MCF 10A (cell line): ENCODE measurements at places on chromosomes 2 and 18. TPM values are rescaled to one million over a fixed set of nuclear protein-coding genes. Genes with fewer than 3 reads are reported as not detected.

GRCh38 chr2:85545780-85546240, 6.8 kb downstream of the MAT2A start:
- DNase-seq = no peak

The PAPOLG gene
- total RNA-seq = 16.9 and 18.4 TPM in 2 replicates

DNA sequence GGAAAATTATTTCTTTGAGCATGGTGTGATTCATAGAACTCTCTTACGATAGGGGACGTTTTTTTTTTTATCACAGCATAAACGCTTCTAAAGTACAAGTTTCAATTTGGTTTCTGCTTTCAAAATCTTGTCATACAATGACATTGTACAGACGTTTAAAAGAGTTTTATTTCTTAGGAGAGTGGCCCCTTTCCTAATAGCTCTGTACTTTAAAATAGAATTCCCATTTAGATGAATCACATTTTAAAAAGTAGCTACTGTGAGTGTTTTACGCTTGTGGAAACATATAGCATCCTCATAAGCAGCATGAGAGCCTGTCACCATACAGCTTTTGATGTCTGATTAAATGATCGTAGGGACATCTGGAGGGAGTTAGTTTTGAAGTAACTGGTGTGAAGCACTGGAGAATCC, 510.9 kb downstream of the PARD3B start:
- no peak for DNase-seq

DNA sequence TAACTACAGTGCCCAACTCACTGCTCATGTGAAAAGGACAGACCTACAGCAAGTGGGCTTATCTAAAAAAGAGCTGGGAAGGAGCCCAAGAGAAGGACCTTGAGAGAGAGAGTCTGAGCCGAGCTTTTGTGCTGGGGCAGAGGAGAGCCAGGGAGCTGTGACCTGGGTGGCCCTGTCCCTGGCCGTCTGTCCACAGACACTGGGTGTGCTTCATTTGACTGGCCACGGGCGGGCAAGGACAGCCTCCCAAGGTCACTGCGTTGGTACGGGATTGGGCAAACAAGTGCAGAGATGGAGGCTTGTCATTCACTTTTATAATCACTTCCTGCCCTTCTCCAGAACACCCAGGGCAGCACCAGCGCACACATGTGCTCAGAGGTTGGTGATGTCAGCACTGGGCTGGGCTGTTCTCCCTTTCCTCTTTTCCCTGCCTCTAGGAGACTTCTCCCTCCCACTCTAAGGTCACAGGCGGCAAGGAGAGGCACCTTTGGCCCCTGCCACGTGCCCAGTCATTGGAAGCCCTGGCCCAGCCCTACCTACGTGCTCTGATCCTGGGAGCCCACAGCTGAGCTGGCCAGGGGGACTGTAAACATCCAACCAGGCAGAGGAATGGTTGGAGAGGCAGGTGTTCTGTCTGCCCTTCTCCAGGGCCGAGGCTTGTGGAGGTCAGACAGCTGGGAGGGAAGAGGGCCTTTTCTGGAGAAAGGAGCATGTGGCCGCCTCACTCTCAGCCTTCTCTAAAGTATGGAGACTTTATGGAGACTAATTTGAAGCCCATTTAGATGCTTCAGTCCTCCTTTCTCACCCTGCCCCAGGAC, 6.4 kb upstream of the PSD4 start:
- no peak for DNase-seq

DNA sequence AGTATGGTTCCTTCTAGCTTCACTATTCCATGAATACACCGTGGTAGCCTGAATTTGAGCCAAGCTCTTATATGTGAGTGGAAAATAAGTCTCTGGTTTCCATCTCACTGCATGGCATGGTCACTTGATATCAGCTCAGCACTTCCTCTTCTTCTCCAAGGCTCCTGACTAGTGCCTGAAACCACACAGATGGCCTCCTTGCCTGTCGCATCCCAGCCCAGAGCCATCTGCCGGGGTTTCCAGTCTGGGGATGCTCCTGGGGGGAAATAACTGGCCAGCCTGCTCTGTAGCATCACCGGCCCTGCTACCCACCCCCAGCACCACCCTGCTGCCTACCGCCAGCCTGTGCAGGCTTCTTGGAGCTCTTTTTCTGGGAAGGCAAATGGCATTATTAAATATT, 7.7 kb upstream of the MARCHF4 start:
- DNase-seq = no peak

DNA sequence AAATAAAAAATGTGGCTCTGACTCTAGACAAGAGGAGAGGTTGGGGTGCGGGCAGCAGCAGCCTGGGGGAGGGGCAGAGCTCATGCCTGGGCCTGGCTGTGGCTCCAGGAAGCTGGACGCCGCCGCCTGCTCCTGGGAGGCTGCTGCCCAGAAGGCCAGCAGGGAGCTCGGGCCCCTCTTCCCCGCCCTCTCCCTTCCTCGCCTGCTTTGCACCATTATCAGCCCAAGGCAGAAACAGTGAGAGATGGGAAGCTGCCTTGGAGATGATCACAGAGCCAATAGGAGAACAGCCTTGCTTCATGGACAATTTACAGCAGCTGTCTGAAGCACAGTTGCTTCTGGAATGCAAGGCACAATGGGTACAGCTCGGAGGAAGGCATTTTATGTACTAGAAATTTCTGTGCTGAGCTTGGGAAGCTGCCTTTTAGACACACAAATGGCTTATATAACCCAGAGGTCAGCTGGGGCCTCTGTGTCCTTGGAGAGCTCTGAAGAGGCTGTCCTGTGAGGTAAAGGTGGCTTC, 55.3 kb upstream of the AFF3 start:
- no peak for DNase-seq

DNA sequence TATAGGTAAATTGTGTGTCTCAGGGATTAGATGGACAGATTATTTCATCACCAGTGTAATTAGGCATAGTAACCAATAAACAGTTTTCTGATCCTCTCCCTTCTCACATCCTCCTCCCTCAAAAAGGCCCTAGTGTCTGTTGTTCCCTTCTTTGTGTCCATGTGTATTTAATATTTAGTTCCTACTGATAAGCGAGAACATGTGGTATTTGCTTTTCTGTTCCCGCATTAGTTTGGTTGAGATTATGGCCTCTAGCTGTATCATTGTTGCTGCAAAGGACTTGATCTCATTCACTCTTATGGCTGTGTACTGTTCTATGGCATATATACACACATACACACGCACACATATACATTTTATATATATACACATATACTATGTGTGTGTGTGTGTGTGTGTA, 866.2 kb downstream of the CCDC85A start:
- DNase-seq = no peak

The NOSTRIN gene
- total RNA-seq = 0.44 and 0.51 TPM in 2 replicates

The C2orf42 gene
- total RNA-seq = 17.6 and 28.5 TPM in 2 replicates

DNA sequence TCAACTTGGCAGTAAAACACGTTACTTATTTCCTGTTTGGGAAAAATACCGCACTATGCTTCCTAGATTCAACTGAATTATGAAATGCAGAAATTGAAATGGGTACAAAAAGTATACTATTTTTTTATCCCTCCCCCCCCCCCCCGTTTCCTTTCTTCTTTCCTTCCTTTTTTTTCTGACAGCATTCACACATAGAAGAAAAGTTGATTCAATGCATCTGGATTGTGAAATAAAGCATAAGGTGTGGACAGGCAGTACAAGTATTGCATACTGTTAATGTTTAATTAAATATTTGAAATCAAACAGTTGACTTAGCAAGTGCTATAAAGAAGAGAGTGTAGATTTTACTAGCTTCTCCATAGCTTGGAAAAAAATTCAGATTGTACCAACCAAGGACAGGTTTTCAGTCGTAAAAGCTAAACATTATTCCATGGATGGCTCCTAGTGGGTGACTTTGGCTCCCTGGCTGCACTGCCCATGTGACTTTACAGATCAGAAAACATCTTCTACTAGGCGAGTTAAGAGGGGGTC, 21.6 kb upstream of the AGFG1 start:
- DNase-seq = no peak

The POTEC gene
- total RNA-seq = not detected in 2 replicates

GRCh38 chr2:42309366-42309765, 51.7 kb downstream of the COX7A2L start:
- no peak for DNase-seq

GRCh38 chr2:227022608-227023007, 141.4 kb downstream of the COL4A4 start:
- no peak for DNase-seq

DNA sequence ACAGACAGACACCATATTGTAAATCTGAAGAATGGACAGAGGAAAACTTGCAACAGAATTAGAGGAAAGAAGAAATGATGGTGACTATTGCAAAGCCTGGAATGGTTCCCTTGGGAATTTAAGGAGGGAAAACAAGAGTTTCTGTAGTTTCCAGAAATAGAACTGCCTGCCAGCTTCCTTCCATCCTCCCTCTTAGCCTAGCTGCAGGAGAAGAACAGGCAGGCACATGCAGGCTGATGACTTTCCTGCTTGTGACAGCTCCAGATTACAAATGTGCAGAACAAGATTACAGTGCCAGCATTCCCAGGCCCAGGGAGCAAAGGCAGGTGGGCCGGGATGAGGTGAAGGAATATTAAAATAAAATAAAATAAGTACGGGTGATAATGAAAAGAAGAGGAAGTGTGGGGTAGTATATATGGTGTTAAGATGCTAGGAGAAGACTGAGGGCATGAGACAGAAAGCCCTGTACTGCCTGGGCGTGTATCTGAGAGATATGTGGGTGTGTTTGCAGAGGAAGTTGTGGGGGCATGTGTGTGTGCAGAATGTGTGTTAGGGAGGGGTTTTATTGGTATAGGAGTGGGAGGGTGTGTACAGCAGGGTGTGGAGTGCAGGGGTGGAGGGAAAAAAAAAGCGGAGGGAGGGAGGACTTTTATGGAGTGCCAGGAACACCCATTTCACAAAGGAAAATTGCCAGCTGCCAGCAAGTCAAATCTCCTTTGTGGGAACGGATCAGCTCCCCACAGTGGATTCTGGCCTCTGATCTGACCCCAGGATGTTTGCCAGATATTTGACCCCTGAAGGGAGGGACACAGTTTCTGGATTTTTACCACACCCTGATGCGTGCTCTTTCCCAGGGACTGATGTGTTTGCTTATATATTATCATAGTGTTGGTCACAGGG, 43.9 kb upstream of the NEMP2 start:
- DNase-seq = peak; percentile 95

DNA sequence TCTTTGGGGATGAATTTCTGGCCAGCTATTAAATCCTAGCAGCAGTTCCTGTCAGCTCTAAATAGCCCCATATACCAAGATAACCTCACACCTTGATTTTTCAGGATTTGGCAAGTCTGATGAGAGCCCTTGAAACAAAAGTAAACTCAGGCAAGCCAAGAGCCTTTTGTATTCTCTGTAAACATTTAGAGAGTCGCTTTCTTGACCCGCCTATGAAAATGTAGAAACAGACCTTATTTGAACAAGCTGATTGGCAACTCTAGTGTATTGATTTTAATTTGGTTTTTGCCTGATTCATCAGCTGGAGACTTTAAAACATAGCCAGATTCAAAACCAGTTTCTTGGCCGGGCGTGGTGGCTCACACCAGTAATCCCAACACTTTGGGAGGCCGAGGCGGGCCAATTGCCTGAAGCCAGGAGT, 43.4 kb downstream of the CABLES1 start:
- no peak for DNase-seq

GRCh38 chr18:46393230-46393629, 263.8 kb downstream of the LOXHD1 start:
- no peak for DNase-seq

GRCh38 chr18:59870623-59871130, 29.1 kb upstream of the PMAIP1 start:
- DNase-seq = no peak

DNA sequence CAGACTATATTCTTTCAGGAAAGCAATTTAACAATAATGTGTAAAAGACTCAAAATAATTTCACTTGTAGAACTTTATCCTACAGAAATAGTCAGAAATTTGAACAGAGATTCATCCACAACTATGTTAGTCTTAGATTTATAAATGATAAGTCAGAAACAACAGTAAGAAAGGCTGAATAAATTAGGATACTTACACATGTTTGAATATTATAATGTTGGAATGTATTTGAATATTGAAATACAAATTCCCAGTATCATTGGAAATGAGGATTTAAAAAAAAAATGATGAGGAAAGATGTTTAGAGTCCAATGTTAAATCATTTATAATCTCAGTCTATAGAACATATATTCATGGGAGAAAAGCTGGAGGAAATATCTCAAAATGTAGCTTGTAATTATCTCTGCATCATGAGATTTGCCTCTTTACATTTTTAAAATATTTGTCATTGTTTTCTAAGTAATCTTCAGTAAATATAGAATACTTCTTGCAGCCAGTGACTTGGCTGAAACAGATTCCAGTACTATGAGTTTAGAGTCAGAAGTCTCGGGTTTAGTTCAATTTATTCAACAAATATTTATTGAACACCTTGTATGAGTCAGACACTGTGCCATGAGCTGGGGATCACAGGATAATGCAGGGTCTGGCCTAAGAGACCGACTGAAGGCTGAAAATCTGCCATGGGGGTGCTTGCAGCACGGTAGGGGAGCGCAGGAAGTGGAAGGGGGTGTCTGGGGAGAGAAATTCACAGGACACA, 32.3 kb downstream of the CXCR4 start:
- DNase-seq = no peak

DNA sequence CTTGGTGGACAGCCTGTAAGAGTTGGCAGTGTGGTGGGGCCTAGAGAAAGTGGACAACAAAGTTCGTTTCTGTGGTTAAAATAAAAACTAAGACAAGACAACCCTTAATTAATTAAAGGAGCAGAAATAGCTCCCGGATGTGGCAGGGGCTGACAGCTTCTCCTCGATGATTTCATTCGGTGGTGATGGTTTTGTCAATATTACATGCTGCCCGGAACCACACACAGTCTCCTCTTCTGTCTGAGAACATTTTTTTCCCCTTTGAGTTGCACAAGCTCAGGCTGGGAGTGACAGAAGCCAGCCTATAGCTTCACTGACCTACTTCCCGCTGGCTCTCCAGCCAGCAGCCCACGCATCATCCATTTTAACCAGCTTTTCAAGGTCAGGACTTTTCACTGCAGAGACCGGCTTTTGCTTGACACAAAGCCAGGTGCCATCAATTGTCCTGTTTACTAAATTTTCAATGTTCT, 378.8 kb downstream of the SLC4A3 start:
- peak; percentile 21 for DNase-seq

DNA sequence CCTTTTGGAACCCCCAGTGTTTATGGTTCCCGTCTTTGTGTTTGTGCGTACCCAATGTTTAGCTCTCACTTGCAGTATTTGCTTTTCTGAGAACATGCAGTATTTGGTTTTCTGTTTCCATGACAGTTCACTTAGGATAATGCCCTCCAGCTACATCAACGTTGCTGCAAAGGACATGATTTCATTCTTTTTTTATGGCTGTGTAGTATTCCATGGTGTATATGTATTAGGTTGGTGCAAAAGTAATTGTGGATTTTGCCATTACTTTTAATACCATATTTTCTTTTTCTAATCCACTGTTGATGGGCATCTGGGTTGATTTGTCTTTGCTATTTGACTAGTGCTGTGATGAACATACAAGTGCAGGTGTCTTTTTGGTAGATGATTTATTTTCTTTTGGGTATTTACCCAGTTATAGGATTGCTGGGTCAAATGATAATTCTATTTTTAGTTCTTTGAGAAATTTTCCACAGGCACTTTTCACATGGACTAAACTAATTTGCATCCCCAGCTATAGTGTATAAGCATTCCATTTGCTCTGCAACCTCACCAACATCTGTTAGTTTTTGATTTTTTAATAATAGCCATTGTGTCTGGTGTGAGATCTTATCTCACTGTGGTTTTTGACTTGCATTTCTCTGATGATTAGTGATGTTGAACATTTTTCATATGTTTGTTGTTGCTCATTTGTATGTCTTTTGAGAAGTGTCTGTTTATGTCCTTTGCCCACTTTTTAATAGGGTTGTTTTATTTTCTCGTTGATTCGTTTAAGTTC, 63.6 kb downstream of the CERS6 start:
- DNase-seq = no peak
